ENCODE measurements at places on chromosomes 3 and 15.

- no peak for DNase-seq
Observed at GRCh38 chr3:194773771-194774455, 88.2 kb downstream of the FAM43A start.

- DNase-seq = no peak
Observed at GRCh38 chr3:143416229-143416628, 296.7 kb downstream of the CHST2 start.

GRCh38 chr3:134312072-134312872 lies 61.6 kb upstream of the RYK start:
- DNase-seq = no peak

DNA sequence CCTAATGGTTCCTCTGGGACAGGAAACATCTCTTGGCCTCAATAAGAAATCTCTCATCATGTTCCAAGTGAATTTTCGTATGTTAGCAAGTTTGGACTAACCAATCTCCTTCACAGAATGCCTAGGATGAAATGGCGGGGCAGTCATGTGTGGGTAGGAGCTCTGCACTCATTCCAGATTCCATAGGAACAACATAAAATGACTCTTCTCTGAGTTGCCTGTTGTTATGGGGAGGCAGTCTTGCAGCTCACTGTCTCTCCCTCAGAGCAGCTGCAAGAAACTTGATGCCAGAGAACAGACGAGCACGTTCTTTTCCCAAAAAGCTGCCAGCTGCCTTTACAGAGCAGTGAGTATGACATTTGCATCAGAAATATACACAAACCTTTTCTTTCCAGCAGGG lies 34.1 kb downstream of the SPATA12 start:
- DNase-seq = no peak

DNA sequence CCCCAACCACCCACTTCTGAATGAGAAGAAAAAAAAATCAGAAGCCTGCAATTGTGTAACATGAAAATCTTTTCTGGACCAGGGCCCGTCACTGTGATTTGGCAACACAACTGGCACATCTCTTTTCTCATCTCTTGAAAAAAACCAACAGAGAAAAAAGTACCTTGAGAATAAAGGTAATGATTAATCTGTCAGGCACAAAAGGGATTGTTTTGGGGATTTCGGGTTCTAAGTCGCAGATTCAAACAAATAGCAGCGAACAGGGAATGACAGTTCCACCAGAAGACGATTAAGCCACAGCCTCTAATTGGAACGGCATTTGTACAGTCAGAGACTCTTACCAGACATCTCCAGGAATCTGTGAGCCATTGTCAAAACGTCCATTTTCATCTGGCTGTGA lies at the start of gene AQP9:
Gene AQP9, plus strand, starts transcription at position 276 of the 400 bp plus-strand sequence. CDS start 185 bp downstream, outside the sequence.
- DNase-seq = no peak

GRCh38 chr3:134341389-134341788 lies 32.9 kb downstream of the AMOTL2 start:
- DNase-seq = no peak

GRCh38 chr3:177041730-177042551 lies 155.3 kb downstream of the TBL1XR1 start:
- DNase-seq = no peak

GRCh38 chr3:78645628-78646310 lies 1122.0 kb downstream of the ROBO1 start:
- no peak for DNase-seq

GRCh38 chr3:113210604-113211329 lies 590 bp upstream of the BOC start:
- DNase-seq = no peak

DNA sequence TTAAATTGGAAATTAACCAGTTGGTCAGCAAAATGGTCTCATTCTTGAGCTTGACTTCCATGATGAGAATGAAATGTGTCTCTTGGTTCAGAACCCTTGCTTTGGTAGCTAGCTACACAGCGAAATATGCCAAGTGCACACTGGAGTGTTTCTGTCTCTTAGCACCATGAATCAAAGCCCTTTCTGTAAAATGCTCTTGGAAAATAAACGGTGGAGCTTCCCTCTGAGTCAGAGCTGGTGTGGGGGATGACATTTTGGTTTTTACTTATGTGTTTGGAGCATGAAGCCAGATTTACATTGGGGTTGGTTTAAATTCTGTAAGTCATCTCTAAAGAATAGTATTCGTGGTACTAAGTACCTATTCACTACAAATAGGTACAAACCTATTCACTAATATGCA lies 85.1 kb upstream of the NANOGP8 start:
- no peak for DNase-seq

GRCh38 chr3:22469995-22470394 lies 719.0 kb upstream of the ZNF385D start:
- DNase-seq = no peak

DNA sequence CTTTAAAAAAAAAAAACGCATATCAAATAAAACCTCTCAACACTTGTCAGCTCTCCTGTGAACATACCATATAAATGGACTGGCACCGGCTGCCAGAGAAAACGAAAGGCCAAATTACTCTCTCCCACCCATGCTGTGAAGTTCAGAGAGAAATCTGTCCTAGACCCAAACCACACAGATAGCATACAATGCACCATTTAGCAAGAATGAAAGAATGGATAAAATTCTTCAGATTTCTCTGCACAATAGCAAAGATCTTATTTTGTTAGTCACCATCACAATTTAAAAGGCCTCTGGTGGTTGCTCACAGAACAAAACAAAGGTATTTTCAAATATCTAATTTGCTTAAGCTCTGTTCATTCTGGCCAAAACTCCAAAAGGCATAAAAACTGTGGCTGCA lies 93.9 kb upstream of the BHLHE40 start:
- DNase-seq = no peak
